Bone marrow (tissue), 2 donors: ENCODE measurements at places on chromosomes 1 and 21.

DNA sequence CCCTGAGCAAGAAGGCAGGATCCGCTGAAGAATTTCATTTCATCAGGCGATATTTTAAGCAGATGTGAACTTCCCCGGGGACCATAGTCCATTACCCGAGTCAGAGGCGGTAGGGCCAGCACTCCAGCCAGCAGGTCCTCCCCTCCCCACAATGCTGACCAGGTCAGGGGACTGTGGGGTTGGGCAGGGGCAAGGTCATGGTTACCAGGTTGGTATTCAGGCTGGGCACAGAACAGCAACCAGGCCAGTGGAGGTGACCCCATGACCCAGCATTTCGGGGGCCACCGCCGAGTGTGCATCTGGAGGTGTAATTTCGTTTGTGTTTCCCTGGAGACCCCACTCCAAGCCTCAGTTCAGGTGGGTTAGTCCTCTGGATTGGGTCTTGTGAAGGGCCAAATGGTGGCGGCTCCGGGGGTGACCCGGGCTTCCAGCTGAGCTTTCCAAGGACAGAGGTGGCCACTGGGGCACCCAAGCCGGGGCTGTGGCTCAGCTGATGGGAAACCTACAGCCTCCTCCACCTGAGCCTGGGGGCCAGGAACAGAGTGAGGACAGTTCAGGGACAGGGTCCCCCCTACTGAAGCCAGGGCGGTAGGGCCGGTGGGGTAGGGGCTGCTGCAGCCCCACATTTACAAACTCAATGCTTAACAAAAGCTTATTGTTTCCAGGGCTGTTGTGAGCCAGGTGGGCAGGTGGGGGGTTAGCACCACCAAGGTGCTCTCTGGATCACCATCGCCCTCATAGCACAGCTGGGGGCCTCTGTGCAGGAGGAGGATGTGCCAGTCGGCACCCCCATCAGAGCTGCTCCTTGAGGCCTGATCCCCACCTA lies 2.8 kb downstream of the PRDM16 start:
- DNase-seq: no peak

DNA sequence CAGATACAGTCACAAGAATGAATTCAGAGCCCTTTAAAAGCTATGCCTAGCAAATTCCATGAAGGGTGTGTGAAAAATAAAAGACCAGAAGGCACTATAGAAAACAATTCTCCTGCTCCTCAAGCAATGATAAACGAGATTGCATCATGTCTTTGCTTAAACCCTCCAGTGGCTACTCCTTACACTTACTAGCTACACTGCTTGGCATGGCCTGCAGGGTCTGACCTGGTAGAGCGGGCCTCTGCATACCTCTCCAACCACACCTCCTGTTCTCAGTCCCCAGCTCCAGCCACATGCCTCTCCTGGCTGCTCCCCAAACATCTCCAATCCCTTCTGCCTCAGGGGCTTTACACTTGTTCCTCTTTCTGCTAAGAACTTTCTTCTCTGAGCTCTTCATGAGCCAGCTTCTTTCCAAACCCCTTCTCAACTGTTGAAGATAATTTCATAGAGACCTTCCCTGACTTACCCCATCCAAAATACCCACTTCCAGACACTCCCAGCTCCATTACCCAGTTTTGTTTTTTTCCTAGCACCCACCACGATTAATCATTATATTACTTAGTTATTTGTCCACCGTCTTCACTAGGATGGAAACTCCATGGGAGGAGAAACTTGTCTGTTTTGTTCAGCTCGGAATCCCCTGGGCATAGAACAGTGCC lies 11.2 kb upstream of the CREG1 start:
- DNase-seq: no peak

DNA sequence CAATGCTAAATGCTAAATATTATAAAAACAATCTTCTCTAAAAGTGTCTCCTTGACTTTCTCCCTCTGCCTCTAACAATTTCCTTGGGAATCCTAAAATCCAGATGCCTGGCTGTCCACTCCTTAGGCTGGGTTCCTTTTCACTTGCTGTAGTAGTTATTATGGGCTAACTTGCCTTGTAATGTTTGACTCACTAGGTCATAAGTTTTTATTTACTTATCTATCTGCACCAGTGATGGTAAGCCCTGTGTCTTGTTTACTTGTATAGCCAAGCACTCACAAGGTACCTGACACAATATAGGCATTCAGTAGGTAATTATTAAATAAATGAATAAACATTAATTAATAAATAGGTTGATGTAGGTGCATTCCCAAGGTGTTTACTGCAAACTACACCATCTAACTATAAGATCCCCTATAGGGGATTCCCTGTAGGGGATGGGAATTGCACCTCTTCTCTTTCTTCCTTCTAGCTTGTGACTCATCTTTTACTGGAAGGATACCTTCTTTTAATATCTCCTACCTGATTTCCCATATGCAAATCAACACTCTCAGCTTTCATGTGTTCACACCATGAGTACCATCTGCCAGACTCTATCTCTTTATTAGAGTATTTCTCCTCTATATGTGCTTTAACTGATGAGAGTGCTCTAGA lies 14.7 kb upstream of the CHIA start:
- no peak for DNase-seq

DNA sequence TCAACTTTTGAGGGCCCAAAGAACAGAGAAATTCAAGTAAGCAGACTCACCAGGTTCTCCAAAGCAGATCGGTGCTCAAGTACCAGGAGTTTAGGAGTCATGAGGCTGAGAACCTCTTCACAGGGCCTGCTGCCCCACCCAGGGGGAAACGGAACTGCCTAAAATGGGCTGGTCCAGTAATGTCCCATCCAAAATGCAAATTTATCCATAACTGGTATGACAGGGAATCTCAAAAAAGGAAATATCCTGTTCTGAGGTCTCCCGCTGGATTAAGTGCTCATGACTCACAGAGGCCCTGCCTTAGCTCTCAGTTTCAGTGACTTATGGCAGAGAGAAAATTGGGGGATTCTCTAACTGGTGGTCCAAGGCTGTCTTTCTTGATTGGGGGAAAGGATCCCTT lies 9.3 kb downstream of the SPRR2G start:
- DNase-seq: no peak
